ENCODE measurements at places on chromosomes 3 and 15. TPM values are rescaled to one million over a fixed set of nuclear protein-coding genes. Genes with fewer than 3 reads are reported as not detected.
A peak's percentile ranks its signal among the peaks of the same experiment; 100 is the strongest.

Gene SST
- total RNA-seq: not detected

Gene CPLX3
- not detected for total RNA-seq

Gene CDHR4
- total RNA-seq: not detected

Gene FBXW12
- total RNA-seq: not detected

Gene PLIN1
- total RNA-seq: under 0.01 TPM

GRCh38 chr3:132723024-132723950 lies 1.1 kb upstream of the NPHP3 start:
- DNase-seq: peak; percentile 28
- peak overlapping the region; percentile 86 for H3K27ac ChIP-seq
- H3K27me3 ChIP-seq: peaks cover 1% of the 10 kb centered on the region

- H3K27ac ChIP-seq: no peak overlapping the region
- H3K4me1 ChIP-seq: no peaks in the 10 kb centered on the region
- H3K4me3 ChIP-seq: no peak overlapping the region
- DNase-seq: peak; percentile 59
- peaks cover 3% of the 10 kb centered on the region for H3K36me3 ChIP-seq
Observed at GRCh38 chr3:41907330-41908073, 54.4 kb downstream of the ULK4 start.

DNA sequence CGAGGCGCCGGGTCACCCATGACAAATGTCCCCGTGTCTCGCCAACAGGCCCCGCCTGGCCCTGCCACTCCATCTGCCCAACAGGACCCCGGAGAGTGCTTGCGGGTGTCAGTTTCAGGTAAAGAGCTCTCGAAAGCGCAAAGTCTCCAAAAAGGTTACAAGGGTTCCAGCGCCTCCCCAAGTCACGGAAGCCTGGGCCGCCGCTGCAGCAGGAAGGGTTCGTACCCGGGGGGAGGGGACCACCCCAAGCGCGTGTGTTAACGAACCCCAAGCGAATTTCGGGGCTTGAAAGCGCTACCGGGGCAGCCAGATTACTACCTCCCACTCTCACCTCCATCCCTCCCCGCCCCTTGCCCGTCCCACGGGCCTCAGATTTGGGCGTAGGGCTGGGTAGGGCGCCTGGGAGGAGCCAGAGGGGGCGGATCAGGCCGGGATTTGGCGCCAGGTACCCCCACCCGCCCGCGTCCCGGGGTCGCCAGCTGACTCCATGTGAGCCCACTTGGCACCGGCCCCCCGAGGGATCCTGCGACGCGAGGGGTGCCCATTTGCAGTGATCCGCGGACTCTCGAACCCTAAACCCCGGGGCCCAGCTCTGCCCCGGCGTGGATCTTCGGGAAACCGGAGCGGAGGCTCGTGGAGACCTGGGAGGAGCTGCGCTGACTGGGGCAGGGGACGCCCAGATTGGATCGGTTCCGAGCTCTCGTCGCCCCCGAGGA lies 85.9 kb downstream of the NR2F2 start:
- no peak overlapping the region for H3K27ac ChIP-seq
- peaks cover 86% of the 10 kb centered on the region for H3K27me3 ChIP-seq
- no peak for DNase-seq
- no peak overlapping the region for H3K4me3 ChIP-seq

DNA sequence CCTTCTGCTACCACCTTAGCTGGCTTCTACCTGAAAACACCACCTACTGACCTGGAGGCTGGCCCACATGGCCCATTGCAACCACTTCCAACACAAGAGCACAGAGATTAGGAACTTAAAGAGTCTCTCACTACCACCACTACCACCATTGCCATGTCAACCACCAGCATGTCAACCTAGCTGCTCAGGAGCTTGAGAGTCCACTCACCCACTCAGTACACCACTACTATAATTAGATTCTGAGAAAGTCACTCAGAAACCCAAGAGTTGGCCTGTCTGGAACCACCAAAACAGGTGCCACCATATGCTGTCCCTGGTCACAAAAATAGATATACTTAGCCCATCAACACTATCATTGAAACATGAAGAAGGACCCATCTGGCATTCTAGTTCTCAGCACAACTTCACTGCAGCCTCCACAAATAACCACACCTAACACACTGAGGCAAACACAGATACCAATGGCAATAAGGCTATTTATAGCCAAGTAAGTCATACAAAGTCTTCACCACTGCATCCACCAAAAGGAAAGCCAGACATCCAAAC lies 806.7 kb upstream of the EPHA6 start:
- no peak for DNase-seq
- H3K4me1 ChIP-seq: no peaks in the 10 kb centered on the region
- H3K27ac ChIP-seq: no peak overlapping the region
- no peaks in the 10 kb centered on the region for H3K36me3 ChIP-seq
- H3K4me3 ChIP-seq: no peak overlapping the region
- no peaks in the 10 kb centered on the region for H3K27me3 ChIP-seq

- H3K4me3 ChIP-seq: no peak overlapping the region
- no peaks in the 10 kb centered on the region for H3K4me1 ChIP-seq
- H3K27me3 ChIP-seq: no peaks in the 10 kb centered on the region
- H3K27ac ChIP-seq: no peak overlapping the region
Observed at GRCh38 chr3:6229778-6230410, 631.0 kb upstream of the GRM7 start.
